Natural killer cell treated with Interleukin-12 subunit alpha and Interleukin-12 subunit beta and Interleukin-15 and Interleukin-18, amount 100 ng/mL, for 72 hours (primary cell): ENCODE measurements at places on chromosomes 7 and 10.

GRCh38 chr10:31836569-31837406 is 91.8 kb downstream of the ARHGAP12 start:
- no peak for DNase-seq

DNA sequence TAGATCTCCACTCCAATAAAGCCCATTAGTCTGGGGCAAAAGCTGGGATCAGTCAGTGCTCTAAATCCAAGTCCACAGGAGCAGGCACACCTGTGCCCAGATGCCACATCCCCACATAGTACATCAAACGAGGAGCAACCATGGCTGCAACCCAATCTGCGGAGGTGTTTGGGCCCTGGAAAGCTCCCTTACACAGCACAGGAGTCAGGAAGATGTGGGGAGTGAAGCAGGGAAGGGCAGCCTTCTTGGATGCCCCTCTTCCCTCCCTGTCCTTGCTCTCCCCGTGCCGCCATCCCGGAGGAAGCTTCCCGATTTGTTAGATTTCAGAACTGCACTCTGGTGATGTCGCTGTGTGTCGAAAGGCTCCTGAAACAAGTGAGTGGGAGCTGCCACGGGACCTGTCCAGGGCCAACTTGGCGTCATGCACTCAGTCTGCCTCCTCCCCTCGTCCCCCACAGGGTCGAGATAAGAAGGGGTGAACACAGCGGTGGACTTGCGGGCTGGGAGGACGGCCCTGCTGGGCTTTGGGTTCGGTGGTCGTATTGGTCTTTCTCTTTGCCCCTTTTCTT is 230.6 kb upstream of the GRB10 start:
- DNase-seq, result no peak

DNA sequence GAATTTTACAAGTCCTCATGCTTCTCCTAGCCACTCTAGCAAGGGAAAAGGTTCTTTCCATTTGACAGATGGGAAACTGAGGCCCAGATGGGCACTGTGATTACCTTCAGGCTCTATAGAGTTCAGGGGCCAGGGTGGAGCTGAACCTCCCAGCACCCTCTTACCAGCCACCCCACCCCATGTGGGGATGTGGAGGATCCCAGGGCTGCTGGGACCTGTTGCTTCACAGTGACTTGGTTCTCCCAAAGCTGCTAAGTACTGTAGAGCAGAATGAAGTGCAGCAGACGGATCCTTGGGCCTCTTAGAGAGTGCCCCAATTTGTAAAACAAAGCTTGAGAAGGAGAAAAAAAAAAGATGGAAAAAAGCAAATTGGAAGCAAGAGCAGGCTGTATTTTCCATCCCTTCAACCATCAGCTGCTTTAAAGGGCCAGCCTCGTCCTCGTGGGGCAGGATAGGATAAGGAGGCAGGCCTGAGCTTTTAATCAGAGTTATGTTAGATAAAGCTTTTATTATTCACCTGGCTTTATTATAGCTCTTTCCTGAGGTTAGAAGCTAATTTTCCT is 147.0 kb downstream of the CDH23 start:
- no peak for DNase-seq

DNA sequence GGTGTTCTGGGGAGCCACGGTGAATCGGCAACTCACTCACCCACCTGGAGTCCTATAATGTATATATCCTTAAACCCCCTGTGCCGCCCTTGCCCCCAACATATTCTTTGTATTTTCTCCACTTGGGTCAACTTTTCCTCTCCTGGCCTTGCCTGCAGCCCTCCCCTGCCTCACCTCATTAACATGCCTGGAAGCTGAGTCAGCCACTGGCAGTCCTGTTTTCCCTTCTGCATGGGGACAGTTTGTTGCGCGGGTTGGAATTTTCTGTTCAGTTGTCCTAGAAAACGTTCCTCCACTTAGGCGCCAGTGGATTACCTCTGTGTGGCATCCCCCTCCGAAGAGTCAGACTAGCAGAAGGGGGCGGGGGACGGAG is 97.4 kb downstream of the C10orf105 start:
- no peak for DNase-seq

GRCh38 chr7:80359476-80359875 is 152.4 kb downstream of the GNAT3 start:
- no peak for DNase-seq

DNA sequence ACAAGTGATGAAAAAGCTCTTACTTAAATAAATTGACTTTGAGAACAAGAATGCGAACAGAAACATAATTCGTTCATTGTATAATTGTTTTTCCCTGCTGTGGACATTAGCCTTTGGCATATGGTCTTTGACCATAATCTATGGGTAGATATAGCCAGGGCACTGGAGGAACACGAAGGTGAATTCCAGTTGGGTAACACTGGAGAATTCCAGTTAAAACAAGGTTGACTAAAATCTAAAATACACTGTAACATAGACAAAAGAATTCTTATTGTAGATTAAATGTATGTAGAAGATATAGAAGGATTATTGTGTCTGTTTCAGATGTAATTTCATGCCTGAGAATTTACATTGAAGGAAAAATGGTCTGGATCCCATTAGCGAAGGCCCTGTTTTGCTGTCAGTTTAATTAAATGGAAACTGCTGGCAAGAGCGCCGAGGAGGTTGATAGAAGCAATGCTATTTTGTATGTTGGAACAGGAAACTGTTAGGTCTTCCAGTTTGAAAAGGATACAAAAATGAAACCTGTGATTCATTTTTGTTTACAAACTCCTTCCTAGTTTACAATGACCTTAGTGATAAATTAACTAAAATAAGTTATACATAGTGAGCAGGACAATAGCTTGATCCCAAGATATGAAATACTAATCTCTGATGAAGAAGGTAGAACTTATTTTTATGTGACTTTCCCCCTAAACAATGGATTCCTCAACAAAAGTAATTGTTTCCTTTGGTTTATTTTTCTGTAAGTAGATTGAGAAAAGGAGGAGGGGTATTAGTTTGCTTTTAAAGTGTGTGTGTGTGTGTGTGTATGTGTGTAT is 68.9 kb downstream of the ARID5B start:
- DNase-seq, result no peak
